ENCODE measurements at places on chromosomes 3 and 15.

GRCh38 chr3:143464850-143465249, 345.3 kb downstream of the CHST2 start:
- DNase-seq: no peak

DNA sequence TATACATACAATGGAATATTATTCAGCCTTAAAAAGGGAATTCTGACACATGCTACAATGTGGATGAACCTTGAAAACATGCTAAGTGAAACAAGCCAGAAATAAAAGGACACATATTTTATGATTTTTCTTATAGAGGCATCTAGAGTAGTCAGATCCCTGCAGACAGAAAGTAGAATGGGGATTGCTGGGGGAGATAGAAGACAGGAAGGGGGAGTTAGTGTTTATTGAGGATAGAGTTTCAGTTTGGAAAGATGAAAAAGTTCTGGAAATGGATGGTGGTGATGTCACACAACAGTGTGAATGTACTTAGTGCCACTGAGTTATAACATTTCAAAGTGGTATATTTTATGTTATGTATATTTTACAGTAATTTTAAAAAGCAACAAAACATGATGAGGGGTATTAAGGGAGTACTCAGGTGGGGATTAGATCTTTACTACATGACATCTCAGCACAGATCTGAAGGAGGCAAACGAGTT, 4.7 kb downstream of the ITPR1 start:
- no peak for DNase-seq

- DNase-seq: no peak
Measured at GRCh38 chr15:68365770-68366169, 66.2 kb downstream of the ITGA11 start.

DNA sequence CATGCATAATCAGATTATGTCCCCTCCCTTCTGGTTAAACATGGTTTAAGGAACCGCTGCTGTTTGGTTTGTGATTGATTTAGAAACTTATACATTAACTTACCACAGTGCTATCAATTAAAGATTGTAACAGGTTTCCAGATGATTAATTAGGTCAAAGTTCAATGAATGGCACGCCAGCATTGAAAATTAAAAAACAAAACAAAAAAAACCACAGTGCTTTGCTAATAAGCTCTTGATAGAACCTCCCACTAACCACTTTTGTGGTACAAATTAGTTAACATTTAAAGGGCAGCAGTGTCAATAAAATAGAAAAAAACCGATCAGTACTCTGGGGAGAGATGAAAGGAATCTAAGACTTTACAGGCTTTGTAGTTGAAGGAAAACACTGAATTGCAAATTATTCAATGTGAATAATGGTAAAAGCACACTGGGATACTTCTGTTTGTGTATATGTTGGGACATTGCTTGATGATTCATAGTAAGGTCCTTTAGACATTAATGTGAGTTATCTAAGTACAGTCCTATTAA, 7.6 kb upstream of the C3orf38 start:
- DNase-seq: no peak

DNA sequence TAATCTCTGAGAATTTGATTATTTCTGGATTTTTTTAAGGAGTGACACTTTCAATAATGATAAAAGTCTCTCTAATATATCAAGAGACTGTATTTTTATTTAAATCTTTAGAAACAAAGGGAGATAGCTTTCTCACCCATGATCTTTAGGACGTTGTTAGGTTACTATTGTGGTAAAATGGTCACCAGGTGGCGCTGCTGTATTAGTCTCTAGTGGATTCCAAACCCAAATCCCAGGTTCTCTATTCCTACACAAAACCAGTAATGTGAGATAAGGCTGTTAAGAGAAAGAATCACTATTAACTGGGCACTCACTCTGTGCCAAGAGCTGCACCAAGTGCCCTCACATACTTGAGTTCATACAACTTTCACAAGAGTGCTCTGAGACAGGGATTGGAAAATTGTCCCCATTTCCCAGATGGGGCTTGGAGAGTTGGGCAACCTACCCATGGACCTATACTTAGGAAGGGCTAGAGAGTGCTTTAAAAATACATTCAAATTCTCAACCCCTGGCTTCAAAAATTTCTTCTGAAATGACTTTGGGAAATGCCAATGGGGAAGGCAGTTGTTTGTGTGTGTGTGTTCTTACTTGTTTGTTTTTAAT, 593.4 kb upstream of the TGFBR2 start:
- DNase-seq: peak; percentile 56

DNA sequence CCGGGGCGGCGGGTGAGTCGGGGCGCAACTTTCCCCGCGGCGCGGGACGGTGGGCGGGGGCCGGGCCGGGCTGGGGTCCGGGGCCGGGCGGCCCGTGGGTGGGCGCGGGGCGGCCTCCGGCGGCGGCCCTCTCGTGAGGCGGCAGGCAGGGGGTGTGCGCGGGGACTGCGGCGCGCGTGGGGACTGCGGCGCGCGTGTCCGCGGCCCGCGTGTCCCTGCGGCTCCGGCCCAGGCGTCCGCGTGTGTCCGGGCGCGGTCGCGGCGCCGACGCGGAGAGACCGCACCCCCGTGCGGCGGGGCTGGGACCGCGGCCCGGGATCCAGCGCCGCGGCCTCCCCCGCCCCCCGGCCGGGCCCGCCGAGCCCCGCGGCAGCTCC, 349 bp downstream of the PLXNA1 start:
- no peak for DNase-seq

GRCh38 chr15:100241572-100242482, 99.9 kb downstream of the ADAMTS17 start:
- DNase-seq: peak; percentile 62

DNA sequence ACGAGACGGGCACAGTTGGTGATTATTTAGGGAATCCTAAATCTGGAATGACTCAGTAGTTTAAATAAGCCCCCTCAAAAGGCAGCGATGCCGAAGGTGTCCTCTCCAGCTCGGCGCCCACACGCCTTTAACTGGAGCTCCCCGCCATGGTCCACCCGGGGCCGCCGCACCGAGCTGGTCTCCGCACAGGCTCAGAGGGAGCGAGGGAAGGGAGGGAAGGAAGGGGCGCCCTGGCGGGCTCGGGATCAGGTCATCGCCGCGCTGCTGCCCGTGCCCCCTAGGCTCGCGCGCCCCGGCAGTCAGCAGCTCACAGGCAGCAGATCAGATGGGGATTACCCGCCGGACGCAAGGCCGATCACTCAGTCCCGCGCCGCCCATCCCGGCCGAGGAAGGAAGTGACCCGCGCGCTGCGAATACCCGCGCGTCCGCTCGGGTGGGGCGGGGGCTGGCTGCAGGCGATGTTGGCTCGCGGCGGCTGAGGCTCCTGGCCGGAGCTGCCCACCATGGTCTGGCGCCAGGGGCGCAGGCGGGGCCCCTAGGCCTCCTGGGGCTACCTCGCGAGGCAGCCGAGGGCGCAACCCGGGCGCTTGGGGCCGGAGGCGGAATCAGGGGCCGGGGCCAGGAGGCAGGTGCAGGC, 318.0 kb downstream of the FGF12 start:
- no peak for DNase-seq

DNA sequence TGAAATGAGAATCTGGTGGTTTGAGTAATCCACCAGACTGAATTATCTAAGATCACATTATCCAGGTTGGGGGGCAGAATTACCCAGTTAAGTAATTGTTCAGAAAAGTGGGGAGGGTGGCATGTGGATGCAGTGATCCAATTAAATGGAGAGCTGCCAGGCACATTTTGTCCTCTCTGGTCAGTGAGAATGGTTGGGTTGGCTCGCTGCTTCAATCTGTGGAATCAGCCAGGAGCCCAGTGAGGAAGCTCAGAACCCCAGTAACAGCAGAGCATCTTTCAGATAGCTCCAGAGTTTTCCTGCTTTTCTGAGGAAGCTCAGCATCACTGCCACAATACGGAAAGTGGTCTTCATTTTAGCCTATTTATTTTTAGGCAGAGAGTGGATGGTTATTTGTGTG, 6.4 kb upstream of the EXOG start:
- no peak for DNase-seq

DNA sequence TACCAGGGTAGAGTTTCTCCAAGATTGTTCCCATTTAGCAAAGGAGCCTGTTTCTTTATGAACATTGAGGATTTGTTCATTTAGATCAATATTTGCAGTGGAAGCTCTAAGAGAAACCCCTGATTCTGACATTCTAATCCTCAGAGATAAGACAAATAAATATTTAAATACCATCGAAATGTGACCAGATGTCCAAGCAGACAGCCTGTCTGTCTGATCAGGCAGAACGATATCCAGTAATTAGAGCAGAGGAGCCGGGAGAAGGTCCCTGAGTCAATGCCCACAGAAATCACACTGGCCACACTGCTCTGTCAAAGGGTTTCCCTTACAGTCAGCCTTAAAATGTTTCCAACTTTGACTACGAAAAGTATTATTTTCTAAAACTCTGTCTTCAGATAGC, 15.7 kb upstream of the ARPIN start:
- DNase-seq: no peak

GRCh38 chr15:61923173-61923572, 137.1 kb downstream of the VPS13C start:
- DNase-seq: no peak

- DNase-seq: peak; percentile 34
Measured at GRCh38 chr3:45034612-45035252, 8.6 kb downstream of the CLEC3B start.

DNA sequence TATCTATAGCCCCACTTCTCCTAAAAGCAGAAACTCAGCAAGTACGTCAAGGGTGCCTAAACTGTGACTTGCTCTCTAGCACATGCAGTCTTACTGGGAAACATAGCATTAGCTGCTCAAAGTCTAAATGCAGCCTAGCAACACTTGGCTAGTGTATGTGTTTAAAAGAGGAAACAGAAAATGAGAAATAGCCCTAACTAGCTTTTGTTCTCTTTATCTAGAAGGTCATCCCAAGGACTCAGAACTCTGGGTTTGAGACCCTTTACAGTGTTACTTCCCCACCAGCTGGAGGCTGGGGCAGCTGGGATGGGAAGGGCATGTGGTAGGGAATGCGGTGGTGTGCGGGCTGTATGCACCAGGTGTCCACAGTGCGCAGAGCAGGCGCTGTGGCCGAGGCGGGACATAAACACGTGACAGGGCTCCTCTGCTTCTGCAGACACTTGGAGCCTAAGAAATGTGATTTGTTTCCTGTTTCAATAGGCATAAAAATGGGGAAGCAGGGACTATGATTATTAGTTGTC, 13.3 kb downstream of the ETV5 start:
- no peak for DNase-seq

- no peak for DNase-seq
Measured at GRCh38 chr3:123246866-123247265, 45.1 kb downstream of the SEC22A start.

DNA sequence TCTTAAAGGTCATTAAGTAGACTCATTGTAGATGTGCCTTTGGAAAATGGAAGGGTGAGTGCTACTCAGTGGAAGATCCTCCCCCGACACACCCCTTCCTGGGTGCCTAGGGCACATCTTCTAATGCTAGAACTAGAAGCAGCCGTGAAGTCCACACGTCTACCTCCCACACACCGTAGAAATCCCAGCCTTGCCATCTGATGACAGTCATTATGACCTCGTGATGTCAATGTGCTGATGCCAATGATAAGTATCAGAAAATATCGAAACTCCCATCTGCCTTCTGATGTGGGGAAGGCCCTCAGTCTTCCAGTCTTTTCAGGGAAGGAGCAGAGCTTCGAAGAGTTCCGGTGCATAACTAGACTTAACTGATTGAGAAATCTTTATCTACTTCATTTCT, 282.1 kb upstream of the ROPN1 start:
- DNase-seq: no peak

DNA sequence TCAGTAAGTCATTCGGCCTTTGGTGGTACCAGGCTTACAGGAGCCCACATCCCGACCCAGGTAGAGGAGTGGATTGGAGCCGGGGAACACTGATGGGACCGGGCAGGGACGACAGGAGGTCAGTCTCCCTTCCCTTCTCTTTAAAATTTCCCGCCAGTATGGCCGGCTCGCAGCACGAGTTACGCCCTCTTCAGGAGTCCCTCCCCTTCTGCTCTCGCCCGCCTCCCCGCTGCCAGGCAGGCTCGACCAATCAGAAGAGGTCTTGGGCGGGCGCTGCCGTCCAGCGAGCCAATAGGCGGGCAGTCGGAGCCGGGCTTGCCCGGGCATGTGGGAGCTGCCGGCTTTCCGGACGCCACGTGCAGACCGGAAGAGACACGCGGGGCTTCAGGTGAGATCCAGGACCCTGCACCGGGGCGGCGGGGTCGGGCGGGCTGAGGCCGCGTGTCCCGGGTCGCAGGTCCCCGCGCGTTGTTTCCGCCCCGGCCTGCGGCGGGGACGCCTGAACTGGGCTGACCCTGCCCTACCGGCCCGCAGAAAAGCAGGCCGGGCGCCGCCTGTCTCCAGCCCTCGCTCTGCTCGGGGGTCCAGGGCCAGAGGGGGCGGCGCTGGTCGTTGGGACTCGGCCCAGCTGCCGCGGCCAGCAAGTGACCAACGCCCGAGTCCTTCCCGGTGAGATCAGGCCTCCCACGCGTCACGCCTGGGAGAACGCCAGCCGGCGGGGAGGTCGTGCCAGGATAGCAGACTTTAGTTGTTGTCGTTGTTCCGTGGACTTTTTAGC, at the start of gene AEN:
TSS of gene AEN (plus strand) at position 346 of the 778 bp plus-strand sequence. CDS start 4,870 bp downstream, outside the sequence.
- peak; percentile 96 for DNase-seq

DNA sequence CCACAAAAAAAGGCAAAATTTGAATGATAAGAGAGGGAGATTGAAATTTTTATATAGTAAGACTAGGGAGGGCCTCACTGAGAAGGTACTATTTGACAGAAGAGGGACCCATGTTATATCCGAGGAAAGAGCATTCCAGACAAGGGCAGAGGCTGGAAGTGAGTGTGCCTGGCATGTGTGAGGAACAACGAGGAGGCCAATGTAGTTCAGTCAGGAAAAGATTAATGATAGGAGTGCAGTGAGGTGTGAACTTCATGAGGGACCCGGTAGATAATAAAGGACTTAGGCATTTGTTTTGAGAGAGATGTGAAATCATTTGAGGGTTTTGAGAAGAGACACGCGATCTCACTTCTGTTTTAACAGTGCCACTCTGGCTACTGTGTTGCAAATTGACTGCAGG, 36.3 kb downstream of the ASTE1 start:
- no peak for DNase-seq

DNA sequence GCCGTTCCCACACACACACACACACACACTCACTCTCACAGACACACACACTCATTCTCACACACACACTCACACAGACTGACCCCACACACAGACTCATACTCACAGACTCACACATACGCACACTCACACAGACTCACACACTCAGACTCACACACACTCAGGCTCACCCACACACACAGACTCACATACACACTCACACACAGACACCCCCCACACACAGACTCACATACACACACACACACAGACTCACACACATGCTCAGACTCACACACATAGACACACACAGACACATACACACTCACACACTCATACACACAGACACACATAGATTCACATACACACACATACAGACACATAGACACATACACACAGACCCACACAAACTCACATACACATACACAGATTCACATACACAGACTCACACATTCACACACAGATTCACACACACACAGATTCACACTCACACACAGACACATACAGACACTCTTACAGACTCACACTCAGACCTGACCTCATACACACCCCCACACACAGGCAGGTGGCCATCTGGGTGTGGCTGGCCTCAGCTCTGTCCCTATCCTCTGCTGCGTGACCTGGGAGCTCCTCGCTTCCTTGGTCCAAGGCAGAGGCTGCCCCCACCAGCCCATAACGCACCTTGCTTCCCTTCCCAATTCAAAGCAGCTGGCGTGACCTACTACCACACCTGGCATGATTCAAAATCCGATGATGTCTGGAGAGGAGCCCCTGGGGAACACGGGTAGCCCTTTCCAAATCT, 1.9 kb downstream of the C3orf22 start:
- DNase-seq: no peak

- DNase-seq: no peak
Measured at GRCh38 chr3:143786219-143787191, 61.8 kb downstream of the SLC9A9 start.

GRCh38 chr3:7800006-7800780, 701.4 kb upstream of the LMCD1 start:
- peak; percentile 3 for DNase-seq

Data from putamen (tissue), 1 donor.